NCI-H1105 treated with DMSO at 0.1 percent for 48 hours (cell line): ENCODE measurements at places on chromosomes 7 and 10.

- DNase-seq: no peak
These were observed 315.7 kb upstream of the DGKB start for GRCh38 chr7:15218261-15218660.

- DNase-seq: no peak
These were observed 32.7 kb downstream of the ADAP1 start for GRCh38 chr7:921581-922333.

DNA sequence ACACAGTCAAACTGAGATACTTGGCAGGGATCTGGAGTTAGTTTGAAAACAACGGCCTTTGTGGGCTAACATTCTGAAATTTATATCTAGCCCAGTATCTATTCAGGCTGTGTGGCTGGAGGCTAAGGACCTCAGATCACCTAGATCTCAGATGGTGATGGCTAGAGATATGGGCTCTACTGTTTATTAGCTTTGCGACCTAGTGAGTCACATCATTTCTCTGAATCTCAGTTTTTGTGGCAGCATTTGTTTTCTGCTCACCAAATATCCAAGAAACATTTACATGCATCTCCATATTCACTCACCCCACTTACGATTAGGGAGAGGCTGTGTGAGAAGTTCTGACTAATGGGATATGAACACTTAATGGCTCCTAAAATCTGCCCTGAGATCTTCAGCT is 503.9 kb downstream of the KIF20B start:
- DNase-seq: no peak

DNA sequence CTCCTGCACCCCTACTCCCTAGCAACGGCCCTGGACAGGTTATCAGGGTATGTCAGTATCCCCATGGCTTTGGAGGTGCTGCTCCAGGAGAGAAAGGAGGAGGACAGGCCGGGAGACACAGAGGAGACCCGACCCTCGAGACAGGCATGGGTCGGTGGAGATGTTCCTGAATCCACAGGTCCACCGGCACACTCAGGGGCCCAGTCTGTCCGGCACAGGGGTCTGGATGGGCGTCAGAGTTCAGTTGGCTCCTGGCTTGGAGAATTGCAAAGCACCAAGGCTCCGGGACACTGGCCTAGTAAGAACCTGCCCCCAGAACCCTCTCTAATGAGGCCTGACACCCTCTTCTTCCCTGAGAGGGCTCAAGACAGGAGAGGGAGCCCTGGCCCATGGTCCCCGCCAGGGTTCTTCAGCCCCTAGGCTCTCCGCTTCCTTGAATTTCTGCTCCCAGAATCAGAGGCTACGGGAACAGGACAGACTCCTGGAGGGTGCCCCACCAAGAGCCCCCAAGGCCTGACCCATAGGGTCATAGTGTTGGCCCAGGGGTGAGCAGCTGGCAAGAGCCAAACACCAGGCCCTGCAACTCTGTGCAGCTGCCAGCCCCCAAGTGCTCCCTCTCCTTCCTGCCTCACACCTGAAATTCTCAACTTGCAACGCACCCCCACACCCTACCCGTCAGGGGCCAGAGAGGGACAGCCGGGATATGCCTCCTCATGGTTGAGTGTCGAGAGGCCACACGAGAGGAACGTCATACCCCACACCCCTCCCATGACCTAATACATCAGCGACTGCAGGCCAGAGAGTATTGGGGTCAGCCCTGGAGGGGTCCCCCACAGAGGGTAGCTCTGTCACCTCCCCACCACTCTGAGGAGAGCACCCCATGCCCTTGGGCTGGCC is 5.5 kb upstream of the IRF5 start:
- no peak for DNase-seq

GRCh38 chr7:138981332-138982203 is at the start of gene KIAA1549:
TSS of gene KIAA1549 (minus strand) at chr7:138981389. CDS start at chr7:138981269, 120 bp downstream.
- DNase-seq: peak; percentile 53

DNA sequence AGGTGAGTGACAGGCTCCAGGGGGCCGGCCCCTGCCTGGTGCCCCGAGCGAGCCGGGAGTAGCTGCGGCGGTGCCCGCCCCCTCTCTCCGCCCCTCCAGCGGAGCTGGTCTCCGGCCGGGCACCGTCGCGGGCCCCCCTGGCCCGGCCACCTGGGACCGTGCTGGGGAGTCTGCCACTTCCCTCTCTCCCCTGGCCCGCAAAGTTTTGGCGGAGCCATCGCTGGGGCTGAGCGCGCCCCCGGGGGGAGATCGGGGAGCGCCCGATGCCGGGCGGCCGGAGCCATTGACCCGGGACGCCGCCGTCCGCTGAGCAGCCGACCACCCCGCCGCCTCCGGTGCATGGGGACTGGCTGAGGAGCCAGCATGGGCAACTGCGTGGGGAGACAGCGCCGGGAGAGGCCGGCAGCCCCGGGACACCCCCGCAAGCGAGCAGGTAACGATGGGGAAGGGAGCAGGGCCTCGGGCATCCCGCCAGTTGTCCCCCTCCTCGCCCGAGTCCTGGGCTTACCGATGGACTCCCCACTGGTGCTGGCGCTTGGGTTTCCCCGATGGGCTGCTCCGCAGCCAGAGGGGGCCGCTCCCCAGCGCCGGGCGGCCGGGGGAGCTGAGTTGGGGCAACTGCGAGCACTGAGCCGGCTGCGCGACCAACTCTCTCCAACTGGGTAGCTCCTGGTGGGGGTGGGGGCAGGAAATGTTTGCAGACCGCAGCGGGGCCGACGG is at the start of gene UBTD1:
UBTD1 (plus strand) TSS at position 84 of the 720 bp plus-strand sequence; CDS start at position 364, 280 bp downstream.
- no peak for DNase-seq

- DNase-seq: peak; percentile 1
These were observed 462.8 kb upstream of the ZWINT start for GRCh38 chr10:56823849-56824248.

DNA sequence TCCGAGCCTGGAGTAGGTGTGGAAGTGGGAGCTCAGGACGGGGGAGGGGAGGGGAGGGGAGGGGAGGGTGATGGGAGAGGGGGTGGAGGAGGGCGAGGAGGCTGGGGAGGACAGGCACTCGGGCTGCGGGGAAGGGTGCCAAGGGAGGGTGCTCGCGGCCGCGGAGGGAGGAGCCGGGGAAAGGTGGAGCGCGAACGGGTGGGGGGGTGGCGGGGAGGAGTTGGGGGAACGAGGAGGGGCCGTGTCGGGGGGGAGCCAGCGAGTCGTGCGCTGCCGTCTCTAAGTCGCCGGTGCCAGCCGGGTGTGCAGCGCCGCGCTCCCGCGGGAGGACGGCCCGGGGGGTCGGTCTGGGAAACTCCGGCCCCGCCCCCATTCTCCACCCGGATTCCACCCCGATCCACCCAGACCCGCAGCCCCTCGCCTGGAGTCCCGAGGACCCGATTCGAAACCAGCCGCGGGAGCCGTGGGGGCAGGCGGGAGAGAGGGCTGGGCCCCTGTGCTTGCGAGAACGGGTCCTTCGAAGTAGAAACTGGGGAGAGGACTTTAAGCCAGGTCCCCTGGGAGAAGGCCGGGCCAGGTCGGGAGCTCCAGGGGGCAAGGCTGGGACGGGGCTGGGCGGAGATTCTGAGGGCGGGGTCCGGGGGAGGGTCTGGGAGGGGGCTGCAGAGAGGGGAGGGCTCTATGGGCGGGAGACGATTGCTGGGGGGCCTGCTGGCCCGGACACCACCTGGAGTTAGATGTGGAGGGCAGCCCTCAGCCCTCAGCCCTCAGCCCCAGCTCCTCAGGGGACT is at the start of gene ZNF467:
ZNF467 (minus strand) TSS at position 143 of the 791 bp plus-strand sequence. CDS start 2,556 bp downstream, outside the sequence.
- peak; percentile 54 for DNase-seq

- no peak for DNase-seq
These were observed 115.3 kb downstream of the KCNMA1 start for GRCh38 chr10:77522268-77522809.

- DNase-seq: no peak
These were observed 371.5 kb upstream of the PODXL start for GRCh38 chr7:131927770-131928423.

DNA sequence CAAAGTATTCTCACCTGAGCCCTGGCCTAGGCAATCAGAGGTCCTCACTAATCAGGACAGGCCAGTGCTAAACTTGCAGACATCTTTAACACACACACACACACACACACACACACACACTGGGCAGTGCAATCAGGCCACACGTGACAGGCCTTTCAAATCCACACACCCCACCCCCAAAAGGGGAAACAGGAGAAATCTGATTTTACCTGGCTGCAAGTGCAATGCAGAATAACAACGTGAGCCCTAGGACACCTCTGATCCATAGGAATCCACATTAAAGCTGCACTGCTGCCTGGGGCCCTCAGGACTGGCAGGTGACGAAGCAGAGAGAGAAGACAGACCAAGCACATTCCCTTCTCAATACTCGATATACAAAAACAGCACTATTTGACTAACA is 218.9 kb downstream of the FAM107B start:
- DNase-seq: no peak

- DNase-seq: no peak
These were observed 114.5 kb downstream of the MYOF start for GRCh38 chr10:93367664-93368063.

DNA sequence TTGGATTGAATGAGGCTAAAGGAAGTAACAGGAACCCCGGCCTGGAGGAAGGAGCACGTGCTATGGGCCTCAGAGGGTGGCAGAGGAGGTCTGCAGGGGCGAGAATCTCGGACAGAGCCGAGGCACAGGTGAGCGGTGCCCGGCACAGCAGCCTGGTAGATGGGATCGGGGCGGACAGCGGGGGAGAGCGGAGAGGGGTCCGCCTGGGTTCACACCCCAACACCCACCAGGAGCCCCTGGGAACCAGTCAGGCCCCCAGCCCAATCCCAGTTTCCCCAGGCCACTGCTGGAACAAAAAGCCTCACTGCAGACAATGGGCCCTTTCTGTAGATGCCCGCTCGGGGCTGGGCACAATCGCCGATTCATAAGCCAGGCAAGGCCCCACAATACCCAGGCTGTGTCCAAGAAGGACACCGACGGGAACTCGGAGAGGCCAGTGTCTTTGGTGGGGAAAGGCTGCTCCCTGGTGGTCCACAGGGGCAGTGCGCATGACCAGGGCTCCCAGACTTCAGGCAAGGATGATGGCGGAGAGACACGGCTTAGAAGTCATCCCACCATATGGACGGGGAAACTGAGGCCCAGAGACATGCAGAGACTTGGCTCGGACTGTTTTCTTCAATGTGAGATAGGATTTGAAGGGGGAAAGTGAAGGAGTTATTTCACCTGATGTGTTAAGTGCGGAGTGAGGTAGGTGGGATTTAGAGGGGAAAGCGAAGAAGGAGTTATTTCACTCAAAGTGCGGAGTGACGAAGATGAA is 106.9 kb upstream of the GPR26 start:
- DNase-seq: peak; percentile 13

GRCh38 chr10:77149001-77149400 is 488.6 kb downstream of the KCNMA1 start:
- no peak for DNase-seq

DNA sequence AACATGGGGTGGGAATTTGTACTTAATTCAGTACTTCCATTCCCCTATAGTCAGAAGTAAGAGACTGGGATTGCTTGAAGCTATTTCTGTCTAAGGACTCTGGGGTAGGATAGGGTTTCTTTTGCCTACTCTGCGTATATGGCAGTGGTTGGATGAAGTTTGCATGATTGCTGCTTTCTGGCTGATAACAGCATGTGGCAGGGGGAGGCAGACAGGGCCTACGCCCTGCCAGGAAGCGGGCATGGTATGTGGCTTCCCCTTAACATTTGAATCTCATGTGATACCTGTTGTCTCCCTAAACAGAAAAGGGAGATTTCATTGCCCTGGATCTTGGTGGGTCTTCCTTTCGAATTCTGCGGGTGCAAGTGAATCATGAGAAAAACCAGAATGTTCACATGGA is 57.1 kb downstream of the TACR2 start:
- no peak for DNase-seq

DNA sequence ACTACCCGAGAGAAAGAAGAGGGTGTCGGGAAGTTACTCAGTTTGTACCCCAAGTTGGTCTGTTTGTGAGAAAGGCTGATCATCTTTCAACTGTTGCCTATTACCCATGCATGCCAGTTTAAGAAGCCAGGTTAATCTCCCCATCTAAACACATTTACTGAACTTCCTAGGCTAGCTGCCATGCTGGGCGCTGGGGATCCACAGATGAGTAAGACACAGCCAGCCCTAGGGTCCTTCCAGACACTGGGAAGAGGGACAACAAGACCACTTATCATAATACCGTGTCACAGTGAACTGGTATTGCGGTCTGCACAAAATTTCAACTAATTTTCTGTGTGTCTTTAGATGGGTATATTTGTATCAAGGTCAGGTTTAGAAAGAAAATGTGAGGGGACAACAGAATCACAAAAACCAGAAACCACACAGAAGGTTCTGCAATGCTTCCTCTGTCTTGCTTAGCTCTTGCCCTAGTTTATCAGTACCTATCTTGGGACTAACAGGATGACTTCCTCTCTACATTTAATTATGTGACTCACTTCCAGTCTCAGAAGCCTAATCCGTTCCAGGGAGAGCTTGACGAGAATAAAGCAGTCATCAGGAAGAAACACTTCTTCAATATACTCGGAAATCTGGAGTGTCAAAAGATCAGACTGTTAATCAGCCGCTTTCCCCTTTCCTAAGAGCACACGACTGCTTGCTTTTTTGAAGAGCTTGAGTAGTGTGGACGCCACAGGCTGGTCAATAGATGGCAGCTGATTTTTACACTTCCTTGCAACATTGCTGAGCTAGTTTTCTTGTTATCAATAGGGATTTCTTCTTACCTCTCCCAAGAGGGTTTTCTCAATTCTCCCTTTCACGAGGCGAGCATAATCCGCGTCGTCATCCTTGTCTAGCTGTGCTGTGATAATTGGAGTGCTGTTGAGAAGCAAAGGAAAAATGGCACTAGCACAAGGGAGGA is 45.7 kb downstream of the POLR3A start:
- DNase-seq: no peak

DNA sequence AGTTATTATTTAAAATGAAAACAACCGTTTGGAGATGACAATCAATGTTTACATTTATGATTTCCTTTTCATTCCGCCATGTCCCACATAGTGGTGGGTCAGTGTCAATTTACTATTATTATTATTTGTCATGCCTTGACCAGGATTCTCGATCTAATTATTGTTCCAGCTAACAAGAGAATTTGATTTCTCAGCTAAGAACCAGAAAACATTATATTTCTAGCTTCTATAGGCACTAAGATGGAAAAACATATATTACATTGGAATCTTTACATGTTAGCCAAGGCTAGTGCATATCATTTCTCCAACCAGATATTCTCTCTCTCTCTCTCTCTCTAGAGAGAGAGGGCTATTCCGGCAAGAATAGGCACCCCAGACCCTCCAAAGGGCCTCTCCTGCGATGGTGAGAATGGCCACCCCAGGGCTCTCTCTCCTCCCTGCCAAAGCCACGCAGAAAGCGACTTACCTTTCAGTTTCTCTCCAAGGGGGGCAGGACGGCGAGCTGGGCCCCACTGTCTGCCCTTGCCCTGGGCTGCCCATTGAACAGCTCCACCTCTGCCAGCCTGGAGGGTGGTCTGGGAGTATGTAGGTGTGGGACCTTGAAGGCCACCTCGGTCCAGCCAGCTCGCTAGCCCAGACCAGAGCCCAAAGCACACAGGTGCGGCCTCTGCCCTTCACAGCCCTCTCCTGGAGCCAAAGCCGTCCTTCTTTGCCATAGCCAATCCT is 2.4 kb downstream of the HOXA3 start:
- peak; percentile 47 for DNase-seq

GRCh38 chr7:12557282-12557681 is 13.2 kb upstream of the SCIN start:
- no peak for DNase-seq

- peak; percentile 4 for DNase-seq
These were observed 1.2 kb downstream of the AGAP3 start for GRCh38 chr7:151087245-151088018.
